C1 segment of cervical spinal cord (tissue), 14 donors: ENCODE measurements at places on chromosomes 7 and 10.

GRCh38 chr10:132547421-132547861 lies 9.9 kb downstream of the INPP5A start:
- DNase-seq = no peak

DNA sequence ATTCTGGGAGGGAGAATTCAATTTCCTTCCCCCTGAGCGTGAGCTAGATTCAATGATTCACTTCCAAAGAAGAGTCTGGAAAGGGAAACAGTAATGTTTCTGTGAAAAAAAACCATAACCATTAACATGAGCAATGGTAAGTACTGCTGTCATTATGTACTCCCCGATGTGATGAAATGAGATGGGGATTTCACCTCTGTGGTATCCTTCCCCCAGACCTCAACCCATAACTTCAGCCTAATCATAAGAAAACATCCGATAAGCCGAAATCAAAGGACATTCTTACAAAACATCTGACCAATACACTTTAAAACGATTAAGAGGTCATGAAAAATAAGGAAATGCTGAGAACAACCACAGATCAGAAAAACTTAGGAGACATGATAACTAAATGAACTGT lies 27.2 kb downstream of the EZH2 start:
- no peak for DNase-seq

- no peak for DNase-seq
These were observed 181.7 kb downstream of the ST7 start for GRCh38 chr7:117134889-117135552.

DNA sequence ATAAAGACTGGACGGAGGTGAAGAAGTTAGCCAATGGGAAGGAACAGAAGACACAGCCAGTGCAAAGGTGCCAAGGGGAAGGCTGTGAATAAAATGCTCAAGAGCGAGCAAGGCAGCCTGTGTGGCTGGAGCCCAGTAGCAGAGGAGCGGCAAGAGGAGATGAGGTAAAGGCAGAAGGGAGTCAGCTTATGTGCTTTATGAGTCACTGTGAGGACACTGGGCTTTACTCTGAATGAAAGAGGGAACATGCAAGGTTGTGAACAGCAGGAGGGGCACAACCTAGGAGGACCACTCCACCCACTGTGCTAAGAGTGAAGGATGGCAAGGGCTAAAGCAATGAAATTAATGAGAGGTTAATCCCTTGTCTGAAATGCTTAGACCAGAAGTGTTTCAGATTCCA lies 129.0 kb upstream of the ODAD2 start:
- no peak for DNase-seq

DNA sequence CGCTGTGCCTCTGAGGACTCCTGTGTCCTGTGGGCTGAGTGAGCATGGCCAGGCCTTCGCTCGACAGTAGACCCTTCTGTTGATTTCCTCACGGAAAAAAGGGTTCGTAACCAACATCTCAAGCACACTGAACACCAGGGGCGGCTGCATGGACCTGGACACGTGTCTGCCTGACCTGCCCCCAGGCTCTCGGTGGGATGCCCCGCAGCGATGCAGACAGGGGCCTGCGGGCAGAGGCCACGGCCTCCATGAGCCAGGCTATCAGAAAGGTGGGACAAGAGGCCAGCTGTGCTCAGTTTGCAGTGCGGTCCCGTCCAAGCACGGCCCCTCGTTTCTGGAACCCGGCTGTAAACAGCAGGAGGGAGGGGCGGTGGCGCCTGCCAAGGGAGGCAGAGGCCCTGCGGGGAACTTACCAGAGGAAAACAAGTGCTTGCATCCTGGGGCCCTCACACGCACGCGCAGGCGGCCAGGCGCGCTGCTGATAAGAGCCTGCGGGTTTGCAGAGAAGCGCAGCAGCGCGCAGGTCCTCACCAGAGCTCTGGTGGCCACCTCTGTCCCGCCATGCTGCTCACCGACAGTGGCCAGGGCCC lies 10.6 kb downstream of the GPR146 start:
- DNase-seq = no peak

GRCh38 chr7:12719981-12720865 lies 32.8 kb downstream of the ARL4A start:
- DNase-seq = no peak

DNA sequence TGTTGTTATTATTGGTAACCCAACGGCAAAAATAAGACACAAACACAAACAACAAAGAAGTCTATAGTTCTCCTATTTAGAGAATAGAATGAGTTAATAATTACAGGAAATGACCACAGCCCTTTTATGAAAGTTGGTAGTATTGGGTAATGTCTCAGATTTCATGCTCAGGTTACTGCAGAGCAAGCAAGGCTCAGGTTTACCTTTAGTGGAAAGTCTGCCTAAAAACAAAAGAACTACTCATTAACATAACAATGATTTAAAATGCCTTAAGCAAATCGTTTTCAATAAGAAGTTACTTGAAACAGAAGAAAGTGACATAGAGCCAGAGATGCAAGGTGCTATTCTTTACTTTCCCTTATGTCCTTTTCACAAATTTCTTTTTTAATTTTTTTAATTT lies 441.2 kb downstream of the PLXDC2 start:
- no peak for DNase-seq

DNA sequence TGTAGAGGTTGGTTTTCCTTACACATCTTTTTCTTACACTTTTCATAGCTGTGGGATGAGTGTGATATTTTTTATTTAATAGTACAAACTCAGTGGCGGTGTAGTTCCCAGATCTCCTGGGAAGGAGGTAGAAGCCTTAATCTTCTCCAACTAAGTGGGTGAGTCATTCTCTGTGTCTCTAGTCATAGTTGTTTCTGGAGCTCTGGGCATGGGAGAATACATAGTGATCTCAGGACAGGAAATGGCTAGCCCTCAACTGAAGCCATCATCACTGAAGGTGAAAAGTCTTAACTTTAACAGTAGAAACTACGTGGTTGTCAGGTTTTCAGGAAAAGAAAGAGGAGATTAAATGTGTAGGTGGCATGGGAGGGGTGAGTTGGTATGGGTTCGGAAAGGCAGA lies 319.4 kb upstream of the FZD8 start:
- DNase-seq = no peak

GRCh38 chr7:136062625-136063325 lies 85.6 kb upstream of the MTPN start:
- no peak for DNase-seq

DNA sequence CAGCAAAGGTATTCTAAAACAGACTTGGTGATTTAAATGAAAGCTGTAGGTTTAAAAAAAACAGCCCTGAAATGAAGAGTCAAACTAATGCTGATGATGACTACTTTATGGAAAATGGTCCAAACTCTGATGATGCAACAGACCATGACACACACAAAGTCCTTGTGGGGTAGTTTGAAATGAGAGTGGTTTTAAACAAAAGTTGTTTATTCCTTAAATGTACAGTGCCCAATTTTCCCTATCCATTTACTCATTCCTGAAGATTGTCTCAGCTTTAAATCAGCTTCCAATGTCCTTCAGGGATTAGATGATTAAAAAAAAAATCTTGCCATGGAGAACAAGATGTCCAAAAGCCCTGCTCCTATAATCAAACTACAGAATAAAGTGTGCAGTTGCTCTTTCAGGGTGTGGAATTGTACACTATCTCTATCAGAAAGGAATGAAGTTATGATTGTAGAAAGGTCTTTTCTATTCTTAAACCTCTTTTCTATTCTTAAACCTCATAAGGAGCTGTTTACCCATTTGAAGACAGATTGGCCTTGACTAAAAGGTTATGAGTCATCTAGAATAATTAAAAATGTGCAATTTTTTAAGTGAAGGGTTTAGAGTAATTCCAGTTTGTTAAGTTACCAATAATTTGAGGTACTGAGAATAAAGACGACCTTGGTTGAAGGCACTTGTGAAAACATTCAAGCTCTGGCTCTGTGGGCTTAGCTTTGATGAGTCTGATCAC lies 70.2 kb upstream of the ITGA8 start:
- no peak for DNase-seq

GRCh38 chr10:105328503-105329133 lies 687.5 kb downstream of the SORCS3 start:
- no peak for DNase-seq

DNA sequence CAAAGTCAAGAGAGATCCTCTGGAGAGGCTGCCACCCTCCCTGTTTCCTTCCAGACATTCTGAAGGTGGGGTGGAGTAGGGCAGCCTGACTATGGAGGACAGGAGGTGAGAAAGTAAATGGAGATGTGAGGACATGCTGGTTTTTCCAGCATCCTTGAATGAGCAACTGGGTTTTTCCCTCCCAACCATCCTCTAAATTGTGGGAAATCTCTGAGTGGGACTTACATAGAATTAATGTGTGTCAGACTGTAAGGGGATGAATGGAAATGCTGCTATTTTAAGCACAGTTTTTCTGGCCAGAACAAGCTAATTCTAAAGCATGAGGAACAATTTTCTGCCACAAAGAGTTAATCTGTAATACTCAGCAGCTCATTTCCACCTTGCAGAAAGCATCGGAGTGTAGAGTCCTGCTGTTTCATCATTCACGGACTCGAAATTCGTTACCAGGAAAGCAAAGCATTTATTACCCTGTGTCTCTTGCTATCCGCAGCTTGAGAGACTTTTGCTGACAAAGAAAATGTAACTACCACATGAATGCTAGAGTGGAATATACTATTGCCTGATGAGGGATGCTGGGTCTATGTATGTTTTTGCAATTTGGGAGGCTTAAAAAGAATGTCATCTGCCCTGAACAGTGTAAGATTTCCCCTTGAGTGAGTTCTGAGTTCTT lies 213.0 kb downstream of the CELF2 start:
- DNase-seq = no peak

GRCh38 chr7:45026984-45027773 lies 27.2 kb downstream of the CCM2 start:
- DNase-seq = no peak
